ENCODE measurements at places on chromosomes 4 and X.

- DNase-seq: peak; percentile 11
These were observed 86.1 kb downstream of the CPE start for GRCh38 chr4:165464813-165465381.

GRCh38 chr4:26942871-26943270, 82.2 kb downstream of the STIM2 start:
- DNase-seq: no peak

DNA sequence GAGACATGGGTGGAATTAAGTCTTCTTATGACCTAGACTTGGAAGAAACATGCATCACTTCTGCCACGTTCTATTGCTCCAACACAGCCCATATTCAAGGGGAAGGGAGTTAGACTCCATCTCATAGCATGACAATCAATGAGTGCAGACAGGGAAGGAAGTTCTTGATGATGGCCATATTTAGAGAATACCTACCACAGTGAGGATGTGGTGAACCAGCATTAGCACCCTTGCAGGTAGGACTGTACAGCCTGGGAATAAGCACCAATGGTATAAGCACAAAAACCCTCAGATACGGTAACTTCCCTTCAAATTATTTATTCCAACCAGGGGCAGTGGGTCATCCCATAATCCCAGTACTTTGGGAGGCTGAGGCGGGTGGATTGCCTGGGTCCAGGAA, 29.8 kb downstream of the PAGE2 start:
- DNase-seq: no peak

DNA sequence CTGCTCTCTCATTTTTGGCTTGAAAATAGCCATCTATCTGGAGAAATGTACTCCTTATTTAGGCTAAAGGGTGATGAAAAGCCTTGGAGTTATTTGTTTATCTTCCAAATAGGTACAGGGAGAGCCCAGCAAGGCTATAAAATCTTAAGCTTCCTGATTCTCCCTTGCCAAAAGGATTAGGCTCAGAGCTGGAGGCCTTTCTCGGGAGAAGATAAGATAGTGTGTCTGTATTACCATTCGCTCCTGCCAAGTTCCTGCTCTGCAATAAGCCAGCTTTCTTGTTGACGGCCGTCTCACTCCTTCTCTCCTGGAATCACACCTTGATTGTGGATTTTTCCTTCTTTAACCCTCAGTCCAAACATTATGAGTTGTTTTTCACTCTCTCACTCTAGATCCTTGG, 171.8 kb upstream of the TTC29 start:
- DNase-seq: no peak

DNA sequence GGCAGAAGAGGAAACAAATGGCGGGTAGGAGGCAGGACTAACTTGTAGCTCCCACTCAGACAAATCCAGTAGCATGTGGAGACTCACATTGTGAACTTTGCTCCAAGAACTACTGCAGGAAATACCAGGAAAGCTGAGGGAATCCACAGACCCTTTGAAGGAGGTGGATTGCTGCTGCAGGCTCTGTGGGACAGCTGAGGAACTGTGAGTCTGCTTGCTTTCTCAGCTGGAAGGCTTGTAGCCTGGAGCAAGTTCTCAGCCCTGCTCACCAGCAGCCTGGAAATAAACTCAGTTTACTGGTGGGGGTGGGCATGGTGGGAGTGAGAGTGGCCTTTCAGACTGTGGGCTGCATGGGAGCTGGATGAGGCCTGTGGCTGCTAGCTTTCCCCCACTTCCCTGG, 16.0 kb downstream of the RTL3 start:
- DNase-seq: no peak

GRCh38 chr4:132651196-132651595, 497.9 kb upstream of the PCDH10 start:
- no peak for DNase-seq

- DNase-seq: no peak
These were observed 5.2 kb downstream of the BMPR1B start for GRCh38 chr4:94763005-94763404.

- no peak for DNase-seq
These were observed 15.1 kb upstream of the CXCL13 start for GRCh38 chr4:77590482-77590881.

GRCh38 chr4:90099812-90100211, 27.4 kb upstream of the CCSER1 start:
- DNase-seq: no peak

Measured in NCI-H2081 treated with DMSO at 0.1 percent for 48 hours (cell line).